Inflammatory macrophage treated with lipopolysaccharide for 4 hours (primary cell): ENCODE measurements at places on chromosomes 4 and X.
A peak's percentile ranks its signal among the peaks of the same experiment; 100 is the strongest.

DNA sequence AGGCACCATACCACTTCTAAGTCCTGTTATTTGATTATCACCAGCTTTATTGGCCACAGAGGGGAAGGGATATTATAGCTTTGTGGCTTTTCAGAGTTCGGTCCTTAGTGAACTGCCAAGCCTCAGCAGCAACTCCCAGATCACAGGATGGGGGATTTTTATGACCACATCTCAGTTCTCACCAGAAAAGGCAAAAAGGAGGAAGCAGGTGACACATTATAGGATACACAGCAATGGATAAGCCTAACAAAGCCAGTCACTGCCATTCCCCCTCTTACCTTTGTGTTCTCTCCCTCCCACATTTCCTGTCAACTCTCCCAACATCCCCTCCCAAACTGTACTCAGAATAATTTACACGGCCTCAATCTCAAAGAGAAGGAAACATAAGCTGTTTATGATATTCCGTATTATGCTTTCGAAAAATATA is 142.8 kb downstream of the MGST2 start:
- DNase-seq = peak; percentile 63

DNA sequence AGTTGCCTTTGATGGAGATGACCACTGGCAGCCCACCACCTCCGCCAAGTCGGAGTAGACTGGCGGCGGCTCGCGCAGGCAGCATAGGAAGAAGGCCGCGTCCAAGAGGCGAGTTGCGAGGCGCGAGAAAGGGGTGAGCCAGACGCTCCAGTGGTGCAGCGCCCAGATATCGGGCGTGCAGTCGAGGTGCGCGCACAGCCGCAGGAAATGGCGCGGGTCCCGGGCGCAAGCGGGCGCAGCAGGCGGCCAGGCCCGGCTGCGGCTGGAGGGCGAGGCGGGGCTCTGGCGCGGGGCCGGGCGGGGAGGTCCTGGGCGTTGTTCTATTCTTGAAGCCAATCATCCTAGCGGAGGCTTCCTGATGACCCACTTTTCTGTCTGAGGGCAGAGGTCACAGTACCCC is 13.2 kb upstream of the PGRMC1 start:
- DNase-seq = no peak

DNA sequence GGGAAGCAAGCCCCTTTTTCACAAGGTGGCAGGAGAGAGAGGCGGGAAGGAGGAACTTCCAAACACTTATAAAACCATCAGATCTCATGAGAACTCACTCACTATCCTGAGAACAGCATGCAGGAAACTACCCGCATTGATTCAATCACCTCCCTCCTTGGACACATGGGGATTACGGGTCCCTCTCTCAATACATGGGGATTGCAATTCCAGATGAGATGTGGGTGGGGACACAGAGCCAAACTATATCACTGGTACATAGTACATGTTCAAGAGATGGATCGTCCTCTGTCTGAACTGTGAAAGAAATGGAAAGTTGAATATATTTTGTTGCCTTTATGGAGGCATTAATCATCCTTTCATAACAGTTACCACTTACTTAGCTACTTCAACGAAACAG is 12.8 kb downstream of the EREG start:
- peak; percentile 7 for DNase-seq

GRCh38 chrX:39830414-39830813 is 267.3 kb downstream of the BCOR start:
- no peak for DNase-seq

GRCh38 chrX:136708348-136708747 is 60.4 kb downstream of the CD40LG start:
- no peak for DNase-seq

DNA sequence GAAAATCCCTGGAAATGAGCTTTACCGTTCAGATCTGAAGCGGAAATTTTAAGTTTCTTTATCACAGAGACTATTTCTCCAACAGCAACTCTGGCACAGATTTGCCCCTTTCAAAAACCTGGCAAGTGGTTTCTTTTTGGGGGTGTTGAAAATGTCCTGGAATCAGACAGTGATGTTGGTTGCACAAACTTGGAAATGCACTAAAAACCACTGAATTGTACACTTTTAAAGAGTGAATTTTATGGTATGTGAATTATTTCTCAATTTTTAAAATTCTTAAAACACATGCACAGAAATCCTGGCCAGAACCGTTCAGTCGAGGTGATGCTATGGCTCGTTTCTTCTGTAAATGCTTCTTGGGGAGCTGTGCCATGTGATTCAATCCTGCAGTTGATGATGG is 121.2 kb upstream of the RBPJ start:
- DNase-seq = no peak

DNA sequence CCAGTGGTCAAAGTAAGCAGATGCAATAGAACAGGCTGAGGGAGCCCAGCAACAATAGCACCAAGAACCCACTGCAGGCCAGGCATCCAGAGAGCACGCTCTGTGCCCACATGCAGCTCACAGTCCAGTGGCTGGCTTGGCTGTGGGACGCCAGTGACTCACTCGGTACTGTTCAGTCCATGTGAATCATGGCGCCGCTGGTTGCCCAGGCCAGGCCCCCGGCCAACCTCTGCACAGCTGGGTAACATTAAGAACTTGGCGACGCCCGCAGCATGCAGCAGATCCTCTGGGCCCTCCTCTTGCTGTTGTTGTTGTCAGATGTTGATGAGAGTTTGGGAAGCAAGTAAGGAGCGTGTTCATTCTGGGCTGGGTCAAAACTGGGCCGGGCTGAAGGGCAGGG is 60.5 kb downstream of the MSX1 start:
- DNase-seq = no peak

- DNase-seq = no peak
Measured at GRCh38 chr4:7428261-7429068, 6.3 kb downstream of the PSAPL1 start.

- no peak for DNase-seq
Measured at GRCh38 chr4:67918428-67918827, 34.6 kb upstream of the TMPRSS11D start.

DNA sequence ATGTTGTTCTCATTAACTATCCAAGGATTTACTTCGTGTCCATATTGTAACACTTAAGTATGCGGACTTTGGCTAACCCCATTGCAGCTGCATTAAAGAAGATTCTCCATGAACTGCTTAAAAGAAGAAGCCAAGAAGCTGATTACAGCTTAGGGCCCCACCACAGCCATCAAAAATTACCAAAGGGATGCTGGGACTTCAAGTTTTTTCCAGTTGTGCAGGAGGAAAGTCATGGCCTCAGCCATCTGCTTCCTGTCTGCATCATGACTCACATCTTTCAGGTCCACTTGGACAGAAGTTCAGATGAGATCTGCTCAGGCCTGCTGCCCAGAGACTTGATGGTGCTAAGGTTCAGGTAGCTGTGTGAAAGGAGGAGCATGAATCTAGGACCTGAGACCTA is 38.8 kb upstream of the CAPN6 start:
- DNase-seq = no peak

DNA sequence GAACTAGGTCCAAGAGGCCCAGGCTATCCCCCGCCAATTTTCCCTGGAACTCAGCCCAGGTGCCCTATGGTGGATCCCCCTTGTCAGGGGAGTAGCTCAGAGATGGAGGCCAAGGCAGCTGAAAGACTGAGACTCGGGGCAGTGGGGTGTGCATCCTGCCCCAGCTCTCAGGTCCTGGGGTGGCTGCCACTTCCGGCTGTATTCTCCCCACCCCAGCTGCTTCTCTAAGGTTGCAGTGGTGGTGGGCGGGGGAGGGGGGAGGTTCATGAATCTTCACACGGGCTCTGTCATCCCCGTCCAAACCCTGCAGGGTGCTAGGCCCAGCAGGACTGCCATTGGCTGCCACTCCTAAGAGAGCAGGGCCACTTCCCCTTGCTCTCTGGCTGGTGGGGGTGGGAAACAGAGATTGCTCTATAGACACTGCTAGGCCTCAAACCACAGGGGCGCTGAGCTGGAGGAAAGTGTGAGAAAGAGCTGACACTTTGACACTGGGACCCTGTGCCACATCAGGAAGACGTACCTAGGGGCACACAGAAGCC is 1.5 kb downstream of the SASH3 start:
- peak; percentile 88 for DNase-seq

GRCh38 chr4:105234582-105234981 is 87.9 kb downstream of the TET2 start:
- DNase-seq = no peak

- no peak for DNase-seq
Measured at GRCh38 chr4:138897811-138898226, 117.8 kb upstream of the NOCT start.

- DNase-seq = no peak
Measured at GRCh38 chrX:85004255-85004654, 578 bp downstream of the APOOL start.

GRCh38 chrX:129653971-129654651 is 645 bp downstream of the APLN start:
- DNase-seq = no peak

DNA sequence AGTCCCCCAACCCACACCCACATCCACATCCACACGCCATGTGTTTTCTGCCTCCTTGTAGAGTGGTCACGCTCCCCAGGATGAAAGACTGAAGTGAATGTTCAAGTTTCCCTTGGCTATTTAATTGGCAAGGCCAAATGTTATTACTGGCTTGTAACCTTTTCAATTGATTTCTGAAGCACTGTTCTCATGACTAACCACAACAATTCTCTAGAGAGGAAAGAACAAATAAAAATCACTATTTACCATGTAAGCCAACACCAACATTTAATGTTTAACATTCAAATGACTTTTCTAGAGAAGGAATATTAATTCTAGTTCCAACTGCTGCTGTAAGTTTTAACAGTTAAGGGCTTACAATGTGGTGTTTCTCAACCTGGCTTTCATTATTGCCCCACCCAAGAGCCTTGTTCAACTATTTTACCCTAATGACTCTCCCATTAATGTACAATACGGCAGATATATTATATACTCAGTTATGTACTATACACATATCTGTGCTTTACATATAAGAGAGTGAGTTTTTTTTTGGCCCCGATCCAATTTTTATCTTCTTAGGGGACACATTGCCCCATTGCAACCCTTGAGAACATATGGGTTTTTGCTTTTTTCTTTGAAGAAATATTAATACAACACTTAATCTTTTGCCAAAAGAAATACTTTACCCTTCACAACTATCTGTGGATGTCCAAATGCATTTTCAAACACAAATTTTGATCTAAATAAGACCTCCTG is 46.5 kb downstream of the RELL1 start:
- DNase-seq = no peak

- DNase-seq = no peak
Measured at GRCh38 chrX:151922692-151923091, 10.0 kb downstream of the MAGEA4 start.

DNA sequence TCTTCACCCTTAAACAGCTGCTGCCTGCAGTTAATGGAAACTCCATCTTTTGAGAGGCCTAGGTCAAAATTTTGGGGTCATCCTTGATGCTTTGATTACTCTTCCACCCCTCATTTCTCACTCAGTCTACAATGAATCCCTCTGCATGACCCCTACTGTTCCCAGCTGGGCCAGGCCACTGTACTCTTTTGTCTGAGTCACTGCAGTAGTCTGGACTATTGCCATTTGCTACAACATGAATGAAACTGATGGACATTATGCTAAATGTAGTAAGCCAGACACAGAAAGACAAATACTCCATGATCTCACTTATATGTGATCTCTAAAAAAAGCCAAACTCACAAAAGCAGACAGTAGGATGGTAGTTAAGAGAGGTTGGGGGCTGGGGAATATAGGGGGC is 28.3 kb downstream of the STK32B start:
- no peak for DNase-seq

DNA sequence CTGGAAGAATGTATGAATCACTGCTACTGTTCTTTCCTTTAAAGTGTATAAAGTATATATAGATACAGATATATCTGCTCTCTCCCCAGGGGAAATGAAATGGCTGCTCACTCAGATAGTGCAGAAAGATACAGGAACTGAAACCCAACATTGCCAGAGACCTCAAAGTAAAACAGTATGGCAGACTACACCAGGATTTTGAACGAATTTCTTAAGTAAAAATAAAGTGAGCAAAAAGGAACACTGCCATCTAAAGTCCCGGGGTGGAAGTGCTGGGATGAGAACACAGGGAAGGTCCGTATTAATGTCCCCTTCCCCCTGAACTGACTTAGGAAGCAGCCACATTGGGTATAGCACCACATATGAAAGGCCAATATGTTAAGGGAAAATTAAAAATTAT is 93.4 kb downstream of the TMA16 start:
- peak; percentile 68 for DNase-seq

DNA sequence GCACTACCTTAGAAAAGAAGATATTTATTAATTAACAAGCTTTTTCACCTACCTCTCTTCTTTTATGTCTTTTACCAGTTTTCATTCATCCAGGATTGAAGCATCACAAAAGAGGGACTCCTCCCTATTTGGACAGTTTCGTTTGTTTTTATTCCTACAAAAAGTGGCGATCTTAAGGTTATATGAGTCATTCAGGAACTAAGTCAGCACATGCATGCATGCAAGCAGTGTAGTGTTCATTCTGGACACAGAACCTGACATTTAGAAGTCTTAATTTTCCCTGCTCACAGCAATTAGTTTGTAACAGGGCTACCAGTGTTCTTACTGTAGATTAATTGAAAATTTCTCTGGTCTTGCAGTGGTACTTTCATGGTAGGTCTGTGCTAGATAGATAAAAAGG is 47.9 kb upstream of the QRFPR start:
- DNase-seq = no peak

- DNase-seq = no peak
Measured at GRCh38 chrX:41386222-41386990, 52.4 kb downstream of the DDX3X start.

DNA sequence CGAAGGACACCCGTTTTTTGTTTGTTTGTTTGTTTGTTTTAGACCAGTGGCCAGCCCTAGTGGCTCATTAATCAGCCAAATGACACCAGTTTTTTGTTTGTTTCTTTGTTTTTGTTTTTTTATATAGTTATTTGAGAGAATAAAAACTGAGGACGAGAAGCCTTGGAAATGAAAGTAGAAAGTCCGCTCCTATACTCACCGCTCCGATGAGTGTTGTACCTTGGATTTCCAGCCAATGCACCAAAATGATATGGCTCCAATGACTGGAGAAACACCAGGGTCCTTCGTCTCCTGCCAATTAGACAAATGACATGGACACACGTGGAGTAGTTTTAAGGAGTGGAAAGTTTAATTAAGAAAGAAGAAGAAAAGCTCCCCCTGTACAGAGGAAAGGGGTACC is 87.9 kb downstream of the ZXDA start:
- no peak for DNase-seq

GRCh38 chr4:121380776-121381462 is at the start of gene QRFPR:
Gene QRFPR (minus strand): TSS chr4:121381018. CDS start chr4:121380647, 371 bp downstream.
- no peak for DNase-seq

- DNase-seq = peak; percentile 71
Measured at GRCh38 chrX:24732766-24733500, 39.2 kb downstream of the POLA1 start.

- no peak for DNase-seq
Measured at GRCh38 chr4:178738026-178738425, 1295.8 kb upstream of the AGA start.

GRCh38 chrX:39519566-39520301 is 578.0 kb downstream of the BCOR start:
- no peak for DNase-seq

DNA sequence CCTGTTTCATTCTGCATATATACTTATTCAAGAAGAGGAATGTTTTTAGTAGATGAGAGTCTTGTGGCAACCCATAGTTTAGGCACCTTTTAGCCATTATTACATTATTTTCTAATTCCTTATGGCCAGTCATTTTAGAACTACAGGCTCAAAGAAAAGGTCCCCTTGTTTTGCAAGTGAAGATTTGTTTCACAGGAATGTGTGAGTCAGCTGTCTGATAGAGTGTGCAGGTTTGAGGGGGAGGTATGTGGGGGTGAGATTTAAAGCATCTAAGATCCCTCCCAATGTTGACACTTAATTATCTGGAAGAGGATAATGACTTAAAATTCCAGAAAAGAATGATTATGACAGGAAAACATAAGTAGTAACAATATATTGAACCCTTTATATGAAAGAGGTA is 495.6 kb downstream of the KCNIP4 start:
- DNase-seq = no peak
